ENCODE measurements at places on chromosomes 13 and 19.

DNA sequence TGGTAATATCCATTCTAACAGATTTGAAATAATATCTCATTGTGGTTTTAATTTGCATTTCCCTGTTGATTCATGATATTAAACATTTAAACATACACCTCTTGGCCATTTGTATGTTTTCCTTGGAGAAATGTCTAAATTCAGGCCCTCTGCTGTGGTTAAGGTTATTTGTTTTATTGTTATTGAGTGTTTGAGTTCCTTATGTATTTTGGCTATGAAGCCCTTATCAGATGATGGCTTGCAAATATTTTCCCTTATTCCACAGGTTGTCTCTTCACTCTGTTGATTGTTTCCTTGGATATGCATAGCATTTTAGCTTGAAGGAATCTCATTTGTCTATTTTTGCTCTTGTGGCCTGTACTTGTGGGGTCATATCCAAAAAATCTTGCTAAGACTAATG, 303.6 kb downstream of the GPC5 start:
- no peak for DNase-seq

DNA sequence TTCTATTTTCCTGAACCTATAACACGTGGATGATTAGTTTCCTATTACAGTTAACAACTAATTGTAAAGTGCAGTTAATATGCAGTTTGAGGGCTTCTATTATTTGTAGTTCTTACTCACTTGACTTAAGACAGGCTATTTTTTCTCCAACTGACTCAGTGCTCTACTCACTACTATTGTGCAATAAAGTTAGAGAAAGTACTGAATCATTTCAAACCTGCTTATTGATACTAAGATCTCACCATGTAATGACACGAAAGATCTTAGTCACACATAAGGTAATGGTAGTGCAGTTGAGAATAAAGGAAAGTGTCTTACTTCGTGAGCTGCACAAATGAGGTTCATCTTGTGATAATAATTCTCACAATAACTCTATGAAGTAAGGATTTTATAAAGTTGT, 22.8 kb upstream of the ITM2B start:
- peak; percentile 91 for DNase-seq

DNA sequence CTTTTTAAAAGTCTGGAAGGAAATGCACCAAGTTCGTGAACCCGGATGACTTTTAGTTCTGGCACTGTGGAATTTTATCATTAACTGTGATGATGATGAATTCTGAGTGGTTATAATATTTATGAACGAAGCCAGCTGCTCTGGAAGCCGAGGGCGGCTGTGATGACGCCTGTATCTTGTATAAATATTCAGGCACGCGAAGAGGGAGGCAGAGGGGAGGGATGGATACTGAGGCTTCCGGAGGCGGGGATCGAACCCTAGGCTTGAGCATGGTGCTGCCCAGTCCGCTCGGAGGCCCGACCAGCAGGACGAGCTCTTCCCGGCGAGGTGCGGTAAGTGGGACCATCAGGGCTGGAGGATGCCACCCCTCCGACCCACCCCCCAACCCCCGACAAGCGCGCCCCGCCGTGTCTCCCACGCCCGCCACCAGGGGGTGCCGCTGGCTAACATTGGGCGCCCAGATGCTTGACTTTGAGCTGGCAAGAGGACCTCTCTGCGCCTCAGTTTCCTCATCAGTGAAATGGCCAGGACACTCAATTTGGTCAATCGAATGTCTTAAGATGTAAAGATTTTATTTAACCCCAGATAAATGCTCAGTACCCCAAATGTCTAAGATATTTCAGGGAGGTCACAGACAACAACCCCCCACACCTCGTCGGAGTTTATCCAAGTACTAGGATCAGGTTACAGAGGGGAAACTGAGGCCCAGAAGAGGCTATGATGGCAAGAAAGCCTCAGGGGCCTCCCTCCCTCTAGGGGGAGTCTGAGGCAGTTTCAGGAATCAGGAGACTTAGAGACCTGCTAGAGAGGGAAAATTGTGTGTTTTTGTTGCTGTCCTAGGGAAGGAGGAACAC, 4.5 kb upstream of the RAB3A start:
- DNase-seq: no peak

GRCh38 chr19:18060472-18060871, 26.3 kb downstream of the IL12RB1 start:
- no peak for DNase-seq

GRCh38 chr13:26707122-26708006, 53.2 kb downstream of the GPR12 start:
- peak; percentile 17 for DNase-seq

All from foreskin keratinocyte (primary cell).